ENCODE measurements at places on chromosomes 1 and 21.
A peak's percentile ranks its signal among the peaks of the same experiment; 100 is the strongest.

DNA sequence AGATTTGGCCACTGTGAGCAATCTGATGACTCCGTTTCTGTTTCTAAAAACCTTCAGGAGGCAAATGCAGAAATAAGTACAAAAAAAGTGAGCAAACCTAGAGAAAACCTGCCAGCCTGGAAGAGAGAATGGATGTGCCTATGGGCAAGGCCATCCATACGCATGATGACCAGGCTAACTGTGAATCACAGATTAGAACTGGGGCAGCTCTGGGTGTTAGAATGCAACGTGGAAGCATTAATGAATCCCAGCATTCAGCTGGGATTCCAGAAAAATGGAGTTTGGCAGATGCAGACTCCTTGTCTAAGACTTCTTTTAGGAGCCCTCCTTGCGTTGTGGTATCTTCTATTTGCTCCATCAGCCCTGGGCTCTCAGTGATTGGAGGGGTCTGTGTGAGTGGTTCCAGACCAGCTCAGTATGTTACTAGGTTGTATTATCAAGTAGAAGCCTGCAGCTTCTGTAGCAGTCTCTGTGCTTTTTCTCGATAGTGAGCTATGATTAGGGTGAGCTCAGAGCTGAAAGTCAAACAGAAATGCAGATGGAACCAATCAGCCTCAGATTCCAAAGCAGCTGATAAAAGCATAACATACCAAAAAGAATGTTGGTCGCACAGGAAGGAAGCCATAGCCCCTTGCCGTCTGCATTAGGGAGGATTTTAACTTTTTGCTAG, 154.0 kb downstream of the PSMG1 start:
- peak; percentile 37 for DNase-seq

DNA sequence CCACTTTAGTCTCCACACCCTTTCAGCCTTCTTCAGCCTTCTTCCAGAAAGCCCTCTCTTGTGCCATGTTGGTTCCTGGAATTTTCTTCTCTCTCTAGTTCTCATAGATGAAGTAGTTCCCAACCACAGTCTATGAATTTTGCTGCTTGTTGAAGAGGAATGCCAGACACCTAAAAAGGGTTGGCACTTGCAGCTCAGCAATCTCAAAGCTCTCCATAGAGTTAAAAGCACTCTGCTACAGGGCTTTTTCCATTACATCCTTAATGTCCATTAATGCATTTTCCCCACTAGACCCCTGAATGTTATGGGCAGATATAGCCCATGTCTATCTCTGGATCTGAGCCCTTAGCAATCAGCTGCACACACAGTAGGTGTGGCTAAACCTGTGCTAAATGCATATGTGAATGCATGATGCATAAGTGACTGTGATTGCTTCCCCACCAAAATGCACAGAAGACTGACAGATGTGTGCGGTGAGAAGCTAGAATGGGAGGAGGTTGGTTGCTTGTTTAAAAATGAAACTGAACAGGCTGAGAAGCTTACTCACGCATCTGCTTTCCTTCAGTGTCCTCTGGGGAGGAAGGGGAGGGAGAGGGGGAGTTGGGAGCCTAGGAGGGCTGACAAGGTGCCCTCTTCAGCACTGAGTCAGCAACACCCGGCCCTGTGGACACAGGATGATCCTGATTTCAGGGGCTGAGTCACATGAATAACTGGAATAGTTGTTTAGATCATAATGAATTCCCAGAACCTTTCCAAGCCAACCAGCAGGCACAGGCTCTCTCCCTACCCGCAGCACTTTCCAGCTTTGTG, 146.1 kb upstream of the FGGY start:
- DNase-seq, result peak; percentile 61

- no peak for DNase-seq
Measured at GRCh38 chr1:190679454-190679853, 201.8 kb upstream of the BRINP3 start.

- no peak for DNase-seq
Measured at GRCh38 chr1:116916002-116916401, 6.3 kb downstream of the PTGFRN start.

DNA sequence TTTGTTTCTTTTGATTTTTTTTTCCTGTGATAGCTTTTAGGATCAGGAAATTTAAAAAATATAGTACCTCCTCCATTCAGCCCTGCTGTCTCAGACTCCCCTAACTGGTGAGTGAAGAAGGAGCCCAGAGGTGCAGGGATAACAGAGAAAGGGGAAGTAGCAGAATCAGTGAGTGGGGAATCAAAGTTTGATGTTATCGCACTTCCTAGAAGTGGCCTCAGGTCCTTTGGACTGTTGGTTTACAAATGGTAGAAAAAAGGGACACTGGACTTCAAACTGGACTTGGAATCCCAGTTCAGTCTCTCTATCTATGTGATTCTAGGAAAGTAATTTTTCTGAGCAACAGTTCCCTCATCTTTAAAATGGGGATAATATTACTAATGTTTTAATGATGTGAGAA, 99.5 kb downstream of the FGGY start:
- DNase-seq, result no peak

DNA sequence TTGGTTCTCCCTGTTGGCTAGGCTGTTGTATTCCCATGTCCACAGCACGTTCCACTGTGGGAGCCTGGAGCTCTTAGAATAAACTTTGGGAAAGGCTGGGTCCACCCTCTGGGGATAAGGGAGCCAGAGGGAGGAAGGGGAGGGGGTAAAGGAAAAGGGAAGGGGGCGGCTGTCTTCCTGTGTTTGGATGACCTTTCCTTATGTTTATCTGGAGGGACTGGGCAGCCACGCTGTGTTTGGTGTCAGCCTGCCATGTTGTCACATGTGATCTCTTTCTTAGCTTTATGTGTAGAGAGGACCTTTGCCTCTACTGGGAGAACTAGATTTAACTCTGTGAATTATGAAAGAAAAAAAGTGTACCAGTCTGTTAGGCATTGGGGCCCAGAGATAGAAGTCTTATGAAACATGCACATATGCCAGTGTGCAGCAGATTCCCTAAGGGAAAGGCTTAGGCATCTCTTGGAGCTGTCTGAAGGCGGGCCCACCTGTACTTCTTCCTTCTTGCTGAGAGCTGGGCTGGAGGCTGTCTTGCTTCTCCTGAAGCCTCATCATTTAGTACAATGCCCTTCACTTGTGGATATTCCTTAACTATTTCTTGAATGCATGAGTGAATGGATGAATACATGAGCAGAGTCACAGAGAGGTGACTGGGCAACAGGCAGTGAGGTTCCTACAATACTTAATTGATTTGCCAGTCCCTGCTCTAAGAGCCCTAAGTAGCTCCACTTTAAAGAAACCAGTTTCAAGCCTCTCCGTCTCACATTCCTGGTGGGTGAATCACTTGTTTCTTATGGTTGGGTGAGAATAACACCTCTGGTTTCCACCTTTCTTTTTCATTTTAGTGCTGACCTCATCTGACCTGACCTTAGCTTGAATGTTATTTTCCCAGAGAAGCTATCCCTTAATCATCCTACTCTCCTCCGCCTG, 62.5 kb upstream of the ARHGAP29 start:
- no peak for DNase-seq

- no peak for DNase-seq
Measured at GRCh38 chr21:44974676-44975075, 34.8 kb downstream of the SLX9 start.

- no peak for DNase-seq
Measured at GRCh38 chr1:92922356-92923035, 38.8 kb downstream of the DIPK1A start.

DNA sequence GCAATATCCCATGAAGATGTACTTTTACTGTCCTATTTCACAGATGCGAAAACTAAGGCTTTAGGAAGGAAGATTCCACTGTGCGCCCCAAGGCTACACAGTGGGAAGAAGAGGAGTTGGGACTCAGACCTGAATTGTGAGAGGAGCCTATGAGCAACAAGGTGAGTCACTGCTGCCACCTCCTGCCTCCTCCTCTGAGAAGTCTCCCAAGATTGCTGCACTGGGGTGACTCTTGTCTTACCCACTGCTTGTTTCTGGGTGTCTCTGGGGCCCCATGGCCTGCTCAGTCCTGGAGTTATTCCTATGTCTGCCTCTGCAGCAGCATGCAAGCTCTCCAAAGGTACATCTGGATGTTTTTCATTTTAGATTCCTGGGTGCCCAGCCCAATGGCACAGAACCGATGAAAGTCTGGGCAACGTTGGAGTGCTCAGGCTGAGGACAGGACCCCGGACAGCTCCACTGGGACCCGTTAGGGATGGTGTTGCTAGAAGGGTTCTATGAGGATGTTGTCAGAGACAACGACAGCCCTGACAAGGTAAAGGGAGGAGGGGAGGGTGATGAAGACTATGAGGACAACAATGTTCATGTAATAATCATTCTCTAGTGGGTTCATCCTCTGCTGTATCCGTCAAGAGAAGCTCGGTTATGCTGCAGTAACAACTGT, 11.0 kb upstream of the C1QA start:
- DNase-seq, result no peak

- no peak for DNase-seq
Measured at GRCh38 chr1:107682467-107682866, 282.5 kb downstream of the VAV3 start.

DNA sequence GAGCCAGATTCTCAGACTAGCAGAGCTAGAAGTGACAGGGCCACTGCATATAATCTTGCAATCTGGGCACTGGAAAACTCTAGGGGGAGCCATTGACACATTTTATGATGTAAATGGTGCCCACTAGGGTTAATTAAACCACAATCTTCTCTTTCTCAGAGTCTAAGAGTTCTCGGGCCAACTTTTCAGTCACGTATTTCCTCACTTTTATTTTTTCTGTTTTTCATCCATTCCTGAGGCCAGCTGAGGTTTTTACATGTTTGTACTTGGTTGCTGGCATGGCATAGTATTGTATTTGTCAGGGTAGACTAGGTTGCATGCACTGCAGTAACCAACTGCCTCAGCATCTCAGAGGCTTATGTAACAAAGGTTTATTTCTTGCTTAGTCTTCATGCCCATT, 138.2 kb downstream of the ZNF326 start:
- peak; percentile 19 for DNase-seq

- no peak for DNase-seq
Measured at GRCh38 chr1:15347182-15347581, 62.5 kb upstream of the EFHD2 start.

DNA sequence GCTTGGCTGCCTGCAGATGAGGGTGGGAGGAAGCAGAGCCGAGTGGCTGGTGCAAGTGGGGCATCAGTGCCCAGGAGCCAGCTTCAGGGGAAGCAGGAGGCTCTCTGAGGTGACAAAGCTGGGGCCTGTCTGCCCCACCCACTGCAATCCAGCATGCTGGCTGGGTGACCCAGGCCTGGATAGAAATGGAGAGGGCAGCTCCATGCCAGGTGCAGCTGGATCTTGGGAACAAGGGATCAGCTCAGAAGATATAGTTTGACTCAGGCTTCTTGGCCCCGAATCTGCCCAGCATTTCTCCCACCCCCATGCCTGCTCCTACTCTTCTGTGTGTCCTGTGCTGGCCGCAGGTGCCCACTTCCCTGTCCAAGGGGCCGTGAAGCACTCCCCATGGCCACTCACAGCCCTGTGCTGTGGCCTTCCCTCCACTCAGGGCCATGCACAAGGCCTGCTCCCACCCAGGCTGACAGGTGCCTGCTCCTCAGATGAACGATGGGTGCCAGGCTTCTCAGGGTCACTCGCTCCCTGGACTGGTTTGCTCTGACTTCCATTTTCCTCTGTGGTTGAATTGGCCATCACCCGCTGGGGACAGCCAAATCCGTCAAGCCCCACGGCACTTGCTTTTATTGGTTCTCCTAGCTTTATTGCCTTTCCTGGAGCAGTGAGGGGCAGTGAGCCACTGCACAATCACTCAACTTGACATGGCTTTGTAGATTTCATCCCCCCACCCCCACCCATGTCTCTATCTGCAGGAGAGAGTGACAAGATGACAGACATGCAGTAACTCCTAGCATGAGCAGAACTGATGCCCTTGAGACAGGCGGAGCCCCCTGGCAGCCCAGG, 174.8 kb upstream of the VAMP3 start:
- DNase-seq, result no peak

- no peak for DNase-seq
Measured at GRCh38 chr1:64356636-64357256, 113.2 kb upstream of the CACHD1 start.

DNA sequence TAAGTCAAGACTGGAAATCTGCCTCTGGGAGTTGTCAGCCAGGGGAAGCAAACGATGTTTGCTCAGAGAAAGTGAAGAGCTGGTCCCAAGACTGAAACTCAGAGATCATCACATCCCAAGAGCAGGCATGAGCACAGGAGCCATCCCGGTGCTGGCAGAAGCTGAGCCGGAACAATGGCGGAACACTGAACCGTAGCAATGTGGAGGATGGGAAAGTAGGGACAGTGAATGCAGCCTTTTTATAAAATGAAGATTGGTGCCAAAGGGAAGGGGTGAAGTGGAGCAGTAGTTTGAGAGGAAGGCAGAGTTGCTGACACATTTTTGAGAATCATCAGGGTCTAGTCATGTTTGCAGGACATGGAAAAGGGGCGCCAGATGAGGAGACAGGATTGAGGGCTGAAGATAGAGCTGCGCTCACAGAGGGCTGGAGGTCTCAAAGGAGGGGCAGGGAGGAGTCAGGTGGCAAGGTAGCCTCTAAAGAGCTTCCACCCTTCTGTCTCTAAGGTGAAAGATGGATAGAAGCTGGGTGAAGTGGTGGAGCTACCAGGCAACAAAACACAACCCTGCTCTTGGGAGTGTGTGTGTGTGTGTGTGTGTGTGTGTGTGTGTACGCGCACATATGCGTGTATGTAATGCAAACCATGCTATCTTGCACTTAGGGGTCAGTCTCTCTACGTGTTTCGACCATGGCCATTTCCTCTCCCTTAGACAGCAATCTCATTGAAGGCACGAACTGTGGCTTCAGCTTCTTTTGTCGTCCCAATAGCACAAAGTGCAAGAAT, 94.3 kb upstream of the IRF2BP2 start:
- DNase-seq, result no peak

- DNase-seq, result no peak
Measured at GRCh38 chr1:18819986-18820790, 39.3 kb downstream of the TAS1R2 start.

- no peak for DNase-seq
Measured at GRCh38 chr1:34089731-34090130, 75.3 kb downstream of the CSMD2 start.

- no peak for DNase-seq
Measured at GRCh38 chr1:21736876-21737275, 46.1 kb downstream of the USP48 start.

DNA sequence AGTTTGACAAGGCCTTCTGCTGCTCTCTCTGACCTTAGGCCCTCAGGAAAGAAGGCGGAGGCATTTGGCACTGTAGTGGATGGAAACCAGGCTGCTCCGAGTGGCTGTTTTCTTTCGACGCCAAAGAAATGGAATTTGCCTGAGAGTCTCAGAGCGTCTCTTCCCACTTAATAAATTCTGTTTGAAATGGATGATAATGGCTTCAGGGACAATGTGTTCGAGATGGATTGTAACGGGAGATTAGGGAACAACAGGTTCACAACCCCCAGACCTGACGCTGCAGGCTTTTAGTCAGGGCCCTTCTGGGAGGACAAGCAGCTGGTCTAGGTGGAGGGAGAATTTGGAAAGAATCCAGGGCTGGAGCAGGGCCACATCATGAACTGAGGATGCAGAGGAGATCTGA, 58.6 kb downstream of the TLR5 start:
- no peak for DNase-seq

Data from BE2C (cell line).